EL (cell line): ENCODE measurements at places on chromosomes 16 and 17.

DNA sequence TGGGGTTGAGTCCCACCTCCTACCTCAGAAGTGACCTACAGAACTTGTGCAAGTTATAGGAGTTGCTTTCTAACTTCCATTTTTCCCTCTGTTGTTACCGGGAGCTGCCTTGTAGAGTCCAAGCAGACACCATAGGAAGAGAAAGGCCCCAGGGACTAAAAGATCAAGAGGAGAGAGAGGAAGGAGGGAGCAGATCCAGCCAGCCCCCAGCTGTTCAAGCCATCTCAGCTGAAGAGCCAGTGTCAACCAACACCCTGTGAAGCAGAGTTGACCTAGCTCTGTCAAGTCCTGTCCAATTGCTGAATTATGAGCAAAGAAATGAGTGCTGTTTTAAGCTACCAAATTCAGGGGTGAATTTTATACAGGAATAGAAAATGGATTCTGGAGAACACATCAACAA, 34.9 kb upstream of the CACNG4 start:
- no peak for DNase-seq

- peak; percentile 38 for DNase-seq
Observed at GRCh38 chr16:27839419-27839818, 224.1 kb downstream of the GSG1L start.

DNA sequence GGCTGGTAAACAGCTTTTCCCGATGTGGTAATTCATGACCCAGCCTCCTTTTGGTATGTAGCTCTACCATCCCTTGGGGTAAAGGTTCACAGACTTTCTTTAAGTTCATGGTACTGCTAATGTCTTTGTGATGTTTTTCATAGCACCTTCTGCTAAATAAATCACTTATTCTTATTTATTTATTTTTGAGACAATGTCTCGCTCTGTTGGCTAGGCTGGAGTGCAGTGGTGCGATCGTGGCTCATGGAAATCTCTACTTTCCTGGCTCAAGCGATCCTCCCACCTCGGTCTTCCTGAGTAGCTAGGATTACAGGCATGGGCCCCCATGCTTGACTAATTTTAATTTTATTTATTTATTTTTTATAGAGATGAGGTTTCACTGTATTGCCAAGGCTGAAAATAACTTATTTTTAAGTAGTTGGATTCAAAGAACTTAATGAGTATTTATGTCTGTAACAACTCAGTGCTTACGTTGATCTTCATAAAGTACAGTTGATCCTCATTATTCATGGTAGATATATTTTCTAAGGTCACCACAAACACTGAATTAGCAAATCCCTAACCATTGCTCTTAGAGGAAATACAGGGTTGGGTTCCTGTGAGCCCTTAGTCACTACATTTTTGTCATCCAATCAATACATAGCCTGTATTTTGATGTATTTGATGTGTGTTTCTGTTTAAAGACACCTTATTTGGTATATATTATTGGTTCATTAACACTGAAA, 97.1 kb downstream of the SHISA9 start:
- DNase-seq, result no peak

- peak; percentile 88 for DNase-seq
Observed at GRCh38 chr17:7932949-7933348, 943 bp downstream of the CNTROB start.

DNA sequence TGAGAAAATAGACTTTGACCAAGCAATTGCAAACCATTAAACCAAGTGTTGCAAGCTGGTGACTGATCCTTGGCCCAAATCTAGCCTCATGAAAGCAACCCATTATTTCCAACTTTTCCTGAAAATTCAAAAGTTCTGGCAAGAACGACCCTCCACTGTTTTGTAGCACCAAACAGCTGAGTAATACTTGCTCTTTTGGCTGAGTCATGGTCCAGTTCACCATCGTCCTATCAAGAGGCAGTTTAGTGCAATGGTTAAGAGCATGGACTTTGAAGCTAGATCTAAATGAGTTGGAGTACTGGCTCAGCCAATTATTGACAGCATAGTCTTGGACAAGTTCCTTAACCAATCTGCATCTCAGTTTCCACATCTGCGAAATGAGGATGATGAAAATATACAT, 31.3 kb downstream of the SCNN1G start:
- no peak for DNase-seq

GRCh38 chr16:16989368-16989767, 481.4 kb downstream of the XYLT1 start:
- DNase-seq, result no peak

DNA sequence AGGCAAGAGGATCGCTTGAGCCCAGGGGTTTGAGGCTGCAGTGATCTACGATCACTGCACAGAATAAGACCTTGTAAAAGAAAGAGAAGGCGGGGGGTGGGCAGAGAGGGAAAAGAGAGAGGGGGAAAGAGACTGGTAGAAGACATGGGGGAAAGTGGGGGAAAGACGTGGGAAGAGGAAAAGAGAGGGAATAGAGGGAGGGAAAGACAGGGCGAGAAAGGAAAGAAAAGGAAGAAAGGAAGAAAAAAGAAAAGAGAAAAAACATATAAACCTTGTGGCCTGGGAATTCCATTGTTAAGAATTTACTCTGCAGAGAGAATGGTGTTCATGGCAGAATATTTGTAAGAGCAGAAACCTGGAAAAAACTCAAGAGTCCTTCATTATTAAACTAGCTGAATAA, 120.4 kb downstream of the RMI2 start:
- DNase-seq, result no peak

- DNase-seq, result no peak
Observed at GRCh38 chr17:9973669-9974447, 68.8 kb upstream of the RCVRN start.
